ENCODE measurements at places on chromosomes 3 and 15. TPM values are rescaled to one million over a fixed set of nuclear protein-coding genes. Genes with fewer than 3 reads are reported as not detected.

Gene SCN11A
- polyA plus RNA-seq, result 0.03 TPM

Gene SYNPR
- polyA plus RNA-seq, result not detected

- DNase-seq, result no peak
Observed at GRCh38 chr3:61582846-61583245, 21.5 kb downstream of the PTPRG start.

DNA sequence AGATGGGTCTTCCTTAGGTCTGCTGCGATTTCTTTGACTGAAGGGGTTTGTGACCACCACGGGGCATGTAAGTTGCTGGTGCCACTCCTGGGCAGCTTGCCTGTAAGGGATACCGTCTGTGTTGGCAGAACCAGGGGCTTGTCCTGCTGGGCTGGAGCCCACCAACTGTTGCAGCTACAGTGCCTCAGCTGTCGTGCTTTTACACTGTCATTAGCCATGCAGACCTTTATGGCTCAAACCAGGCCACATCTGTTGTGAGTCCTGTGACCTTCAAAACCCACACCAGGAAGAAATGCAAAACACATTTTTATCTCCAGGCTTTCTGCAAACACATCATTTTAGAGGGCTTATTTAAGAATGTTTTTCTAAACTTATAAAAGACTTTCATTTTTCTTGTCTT, 168.7 kb downstream of the PTPRG start:
- no peak for DNase-seq

Gene GP9
- not detected for polyA plus RNA-seq

All from heart left ventricle (tissue), 16 donors.